ENCODE measurements at places on chromosomes 3 and 15.

DNA sequence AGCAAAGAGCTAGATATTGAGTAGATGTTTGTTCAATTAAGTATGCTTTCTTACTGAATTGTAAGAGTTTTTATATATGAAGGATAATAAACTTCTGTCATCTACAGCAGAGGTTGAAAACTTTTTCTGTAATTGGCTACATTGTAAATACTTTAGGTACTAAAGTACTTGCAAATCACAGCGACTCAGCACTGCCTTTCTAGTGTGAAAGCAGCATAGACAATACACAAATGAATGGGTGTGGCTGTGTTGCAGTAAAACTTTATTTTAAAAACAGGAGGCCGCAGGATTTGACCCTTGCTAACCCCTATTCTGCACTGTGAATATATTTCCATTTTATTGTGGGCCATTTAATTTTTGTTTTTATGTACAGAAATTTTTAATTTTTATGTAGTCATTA, 104.3 kb upstream of the TMC3 start:
- no peak for DNase-seq

- DNase-seq: no peak
Observed at GRCh38 chr3:53147903-53148400, 13.1 kb upstream of the PRKCD start.

GRCh38 chr15:28112101-28112760, 13.1 kb upstream of the OCA2 start:
- DNase-seq: no peak

GRCh38 chr3:168705412-168705811, 609.7 kb upstream of the GOLIM4 start:
- no peak for DNase-seq

DNA sequence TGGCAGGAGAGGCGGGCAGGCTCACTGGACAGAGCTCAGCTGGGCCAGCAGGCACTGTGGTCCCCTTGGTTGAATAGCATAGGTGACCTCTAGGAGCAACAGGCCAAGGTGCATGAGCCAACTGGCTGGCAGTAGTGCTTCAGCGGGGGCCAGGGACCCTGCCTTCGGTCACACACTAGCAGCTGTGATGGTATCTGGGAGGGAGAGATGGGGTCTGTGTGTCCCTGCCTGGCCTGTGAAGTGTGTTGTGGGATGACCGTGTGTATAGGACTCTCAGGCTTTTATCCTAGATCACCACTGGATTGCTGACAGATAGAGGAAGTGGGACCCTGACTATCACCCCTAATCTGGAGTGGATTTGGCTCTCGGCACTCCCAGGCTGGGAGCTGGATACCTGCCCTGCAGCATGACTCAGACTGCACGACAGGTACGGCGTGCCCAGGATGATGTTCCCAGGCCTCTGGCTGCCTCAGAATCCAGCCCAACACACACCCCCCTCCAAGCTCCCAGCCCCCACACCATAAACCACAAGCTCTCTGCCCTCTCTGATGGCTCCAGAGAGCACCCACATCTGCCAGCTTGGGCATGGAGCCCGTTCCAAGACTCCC, 7.8 kb downstream of the RPS17 start:
- DNase-seq: no peak

GRCh38 chr15:66961901-66962300, 103.5 kb upstream of the SMAD3 start:
- DNase-seq: no peak

DNA sequence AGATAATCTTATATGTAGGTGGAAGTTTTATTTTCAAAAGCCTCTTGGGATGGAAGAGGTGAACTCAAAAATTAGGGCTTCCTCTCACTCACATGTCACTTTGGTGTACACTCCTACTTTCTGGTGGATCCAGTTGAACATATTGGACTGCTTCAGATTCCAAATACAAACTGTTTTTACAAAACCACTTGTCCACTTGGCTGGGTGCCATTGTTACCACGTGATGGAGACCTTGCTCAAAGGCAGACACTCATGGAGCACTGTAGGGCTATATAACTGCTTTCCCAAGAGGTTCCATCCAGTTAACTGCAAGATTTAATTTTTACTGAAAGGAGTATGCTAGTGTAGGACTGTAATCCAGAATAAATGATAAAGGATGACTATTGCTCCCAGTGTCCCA, 307.0 kb downstream of the EPHA6 start:
- no peak for DNase-seq
